Aorta (tissue), 5 donors: ENCODE measurements at places on chromosomes 5 and 9.

DNA sequence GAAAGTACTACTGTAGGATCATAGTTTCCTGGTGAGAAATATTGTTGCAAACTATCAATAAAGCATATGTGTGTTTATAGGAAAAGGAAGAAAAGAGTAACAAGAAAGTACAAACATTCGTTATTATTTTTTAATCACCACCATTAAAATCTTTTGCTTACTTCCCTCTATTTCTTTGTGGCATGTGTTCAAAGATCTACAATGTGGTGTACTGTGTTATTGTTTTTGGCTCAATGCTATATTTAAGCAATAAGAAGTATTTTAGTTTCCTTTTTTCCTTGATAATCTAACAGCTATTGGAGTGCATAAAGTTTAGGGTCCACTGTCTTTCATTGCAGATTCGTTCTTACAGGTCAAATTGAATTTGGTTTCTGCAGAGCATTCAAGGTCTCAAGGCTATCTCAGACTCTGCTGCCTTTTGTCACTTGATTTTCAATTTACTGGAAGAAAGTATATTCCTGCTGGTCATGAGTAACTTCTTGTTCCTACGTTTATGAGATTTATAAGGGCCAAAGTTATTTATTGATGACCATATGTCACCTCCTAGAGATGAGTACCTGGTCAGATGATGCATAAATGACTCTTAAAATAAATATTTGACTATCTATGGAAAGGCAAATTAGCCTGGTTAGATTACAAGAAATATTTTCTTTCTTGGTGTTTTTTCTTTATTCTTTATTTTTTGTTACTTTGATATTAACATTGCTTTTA is 323.0 kb downstream of the TMEM167A start:
- H3K4me3 ChIP-seq, result no peak overlapping the region
- no peak overlapping the region for H3K27ac ChIP-seq
- DNase-seq, result no peak
- H3K4me1 ChIP-seq, result no peaks in the 10 kb centered on the region

DNA sequence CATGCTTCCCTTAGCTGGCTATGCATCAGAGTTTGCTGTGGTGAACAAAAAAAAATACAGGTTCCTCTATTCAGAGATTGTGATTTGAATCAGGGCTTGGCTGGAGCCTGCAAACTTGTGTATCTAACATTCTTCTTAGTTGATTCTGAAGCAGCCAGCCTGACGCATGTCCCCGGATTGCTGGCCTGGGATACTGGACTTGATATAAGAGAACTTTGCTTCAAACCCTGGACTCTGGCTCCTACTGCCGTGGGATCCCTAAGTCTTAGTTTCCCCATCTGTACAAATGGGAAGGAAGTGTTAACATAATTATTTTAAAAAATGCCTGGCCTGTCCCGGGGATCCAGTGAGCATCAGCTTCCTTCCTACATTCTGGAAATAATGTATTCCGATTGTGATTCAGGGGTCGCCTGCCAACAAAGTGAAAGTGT is 292.8 kb downstream of the ARHGEF28 start:
- H3K36me3 ChIP-seq, result no peaks in the 10 kb centered on the region
- H3K4me1 ChIP-seq, result peaks cover 8% of the 10 kb centered on the region
- H3K4me3 ChIP-seq, result no peak overlapping the region
- DNase-seq, result peak; percentile 67

GRCh38 chr5:135094339-135095051 is 60.5 kb upstream of the PITX1 start:
- H3K36me3 ChIP-seq, result no peaks in the 10 kb centered on the region
- no peaks in the 10 kb centered on the region for H3K4me1 ChIP-seq
- H3K4me3 ChIP-seq, result no peak overlapping the region
- DNase-seq, result no peak

- H3K36me3 ChIP-seq, result no peaks in the 10 kb centered on the region
- no peaks in the 10 kb centered on the region for H3K27me3 ChIP-seq
- H3K27ac ChIP-seq, result no peak overlapping the region
- H3K4me1 ChIP-seq, result peaks cover 2% of the 10 kb centered on the region
- DNase-seq, result no peak
- H3K4me3 ChIP-seq, result no peak overlapping the region
These were observed 106.1 kb downstream of the PCSK1 start for GRCh38 chr5:96326902-96327301.

GRCh38 chr5:138517437-138517836 is 25.6 kb downstream of the ETF1 start:
- H3K27ac ChIP-seq, result no peak overlapping the region
- DNase-seq, result no peak
- H3K4me3 ChIP-seq, result no peak overlapping the region
- H3K27me3 ChIP-seq, result no peaks in the 10 kb centered on the region

- no peak overlapping the region for H3K27ac ChIP-seq
- H3K4me1 ChIP-seq, result no peaks in the 10 kb centered on the region
- DNase-seq, result peak; percentile 56
- H3K36me3 ChIP-seq, result no peaks in the 10 kb centered on the region
These were observed 9.3 kb upstream of the WWC1 start for GRCh38 chr5:168282120-168282519.

DNA sequence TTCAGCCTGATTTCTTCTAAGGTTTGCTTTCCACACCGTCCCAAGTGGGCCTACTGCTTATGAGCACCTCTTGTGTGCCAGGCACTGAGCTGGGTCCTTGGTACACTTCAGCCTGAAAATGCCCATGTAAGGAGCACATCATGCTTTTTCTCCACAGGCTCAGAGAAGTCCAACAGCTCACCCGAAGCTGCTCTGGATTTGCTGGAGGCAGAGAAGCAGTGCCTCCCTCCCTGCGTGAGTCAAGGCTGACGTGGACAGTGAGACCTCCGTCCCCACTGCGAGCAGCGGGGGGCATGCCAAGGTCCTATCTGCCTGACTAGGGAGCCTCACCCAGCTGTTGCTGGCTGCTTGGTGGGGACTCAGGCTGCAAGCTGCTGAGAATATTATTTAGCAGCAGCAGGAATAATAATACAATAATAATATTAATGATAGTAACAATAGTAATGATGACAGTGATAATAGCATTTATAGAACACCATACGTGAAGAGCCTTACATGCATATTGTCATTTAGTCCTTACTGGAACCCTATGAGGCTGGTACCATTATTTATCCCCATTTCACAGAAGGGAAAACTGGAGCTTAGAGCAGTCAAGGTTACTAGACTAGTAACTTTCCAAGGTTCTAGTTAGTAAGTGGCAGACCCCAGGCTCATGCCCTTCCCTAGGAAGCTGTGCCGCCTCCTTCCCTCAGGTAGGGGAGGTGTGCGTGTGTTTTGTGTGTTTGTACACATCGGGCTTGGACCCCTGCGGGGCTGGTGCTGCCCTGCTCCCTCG is 194.8 kb downstream of the HSPA4 start:
- H3K4me1 ChIP-seq, result no peaks in the 10 kb centered on the region
- H3K27me3 ChIP-seq, result no peaks in the 10 kb centered on the region
- no peak for DNase-seq
- H3K4me3 ChIP-seq, result no peak overlapping the region
- no peak overlapping the region for H3K27ac ChIP-seq

DNA sequence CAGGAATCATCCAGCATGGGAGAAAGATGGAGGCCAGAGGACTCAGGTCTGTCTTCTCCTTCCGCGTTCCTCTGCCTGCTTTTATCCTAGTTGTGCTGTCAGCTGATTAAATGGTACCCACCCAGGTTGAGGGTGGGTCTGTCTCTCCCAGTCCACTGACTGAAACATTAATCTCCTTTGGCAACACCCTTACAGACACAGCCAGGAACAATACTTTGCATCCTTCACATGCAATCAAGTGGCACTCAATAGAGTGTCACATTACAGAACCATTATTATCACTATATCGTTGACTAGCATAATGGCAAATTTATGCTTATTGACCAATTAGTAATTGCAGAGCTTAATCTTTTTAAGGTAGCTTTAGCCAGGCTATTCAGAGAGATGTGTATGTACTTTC is 64.8 kb downstream of the UNC13B start:
- no peak overlapping the region for H3K27ac ChIP-seq
- no peak overlapping the region for H3K4me3 ChIP-seq
- no peaks in the 10 kb centered on the region for H3K4me1 ChIP-seq
- no peak for DNase-seq

DNA sequence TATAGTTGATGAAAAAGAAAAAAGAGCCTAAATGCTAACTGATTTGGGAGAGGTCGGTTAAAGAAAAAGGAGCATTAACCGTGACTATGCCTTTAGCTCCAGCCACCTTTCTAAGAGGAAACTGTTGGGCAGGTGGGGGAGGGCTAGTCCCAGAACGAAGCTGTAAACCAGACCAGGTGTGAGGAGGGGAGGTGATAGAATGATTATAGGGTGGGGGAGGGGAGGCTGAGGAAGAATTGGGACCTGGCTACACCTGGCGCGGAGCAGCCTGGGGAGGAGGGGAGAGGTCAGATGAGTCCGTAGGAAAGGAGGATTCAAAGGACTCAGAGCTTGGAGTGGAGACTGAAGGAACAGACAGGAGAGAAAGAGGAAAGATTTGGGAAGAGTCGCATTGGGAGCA is 73.4 kb downstream of the PHAX start:
- H3K4me3 ChIP-seq, result no peak overlapping the region
- H3K27ac ChIP-seq, result no peak overlapping the region
- H3K36me3 ChIP-seq, result no peaks in the 10 kb centered on the region
- DNase-seq, result no peak

DNA sequence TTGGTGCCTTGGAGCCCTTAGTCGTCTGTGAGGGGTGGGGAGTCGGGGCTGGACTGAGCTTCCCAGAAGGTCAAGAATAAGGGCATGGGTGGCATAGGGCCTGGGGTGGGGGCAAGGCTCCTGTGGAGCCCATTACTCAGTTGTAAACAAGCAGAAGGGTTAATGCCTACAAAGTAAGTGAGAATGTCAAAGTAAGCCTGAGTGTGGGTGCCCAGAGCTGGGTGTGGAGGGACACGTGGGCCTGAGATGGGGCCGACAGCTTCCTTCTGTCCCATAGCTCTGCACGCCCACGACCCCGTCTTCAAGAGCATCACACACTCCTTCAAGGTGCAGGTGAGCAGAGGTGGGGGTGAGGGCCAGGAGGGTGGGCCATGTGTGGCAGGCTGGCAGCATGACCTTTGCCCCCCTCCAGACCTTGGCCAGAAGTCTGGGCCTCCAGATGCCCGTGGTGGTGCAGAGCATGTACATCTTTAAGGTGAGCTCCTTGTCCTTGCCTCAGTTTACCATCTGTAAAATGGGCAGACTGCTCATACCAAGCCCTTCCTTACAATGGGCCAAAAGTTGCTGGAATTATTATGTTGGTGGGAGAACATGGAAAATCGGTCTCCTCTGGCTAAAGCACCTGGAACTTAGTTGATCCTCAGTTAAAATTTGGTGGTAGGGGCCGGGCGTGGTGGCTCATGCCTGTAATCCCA is 11.1 kb downstream of the DOLK start:
- no peak overlapping the region for H3K27ac ChIP-seq
- peak; percentile 34 for DNase-seq
- no peaks in the 10 kb centered on the region for H3K36me3 ChIP-seq

DNA sequence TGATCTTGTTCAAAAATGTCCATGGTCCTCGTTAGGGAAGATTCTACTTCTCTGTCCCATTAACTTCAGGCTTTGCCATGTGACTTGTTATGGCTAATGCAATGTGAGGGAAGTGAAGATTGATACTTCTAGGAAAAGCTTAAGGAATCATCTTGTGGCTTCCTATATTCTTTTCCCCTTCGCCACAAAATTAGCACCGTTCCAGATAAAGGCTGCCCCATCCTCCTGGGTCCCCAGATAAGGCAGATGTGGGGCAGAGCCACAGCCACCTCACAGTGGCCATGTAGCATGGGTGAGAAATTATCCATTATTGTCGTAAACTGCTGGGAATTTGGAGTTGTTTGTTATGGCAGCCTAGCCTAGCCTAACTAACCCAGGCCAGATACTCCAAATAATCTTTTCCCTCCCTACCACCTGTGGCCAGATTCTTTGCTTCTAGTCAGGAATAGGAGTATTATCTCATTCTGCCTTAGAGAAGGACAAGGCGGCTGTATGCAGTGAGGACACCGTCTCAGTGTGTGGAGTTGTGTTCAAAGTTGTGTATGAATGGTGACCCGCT is 31.9 kb upstream of the BOD1 start:
- DNase-seq, result no peak
- no peak overlapping the region for H3K4me3 ChIP-seq
- H3K36me3 ChIP-seq, result no peaks in the 10 kb centered on the region
- H3K4me1 ChIP-seq, result no peaks in the 10 kb centered on the region
- no peak overlapping the region for H3K27ac ChIP-seq
- H3K27me3 ChIP-seq, result no peaks in the 10 kb centered on the region

DNA sequence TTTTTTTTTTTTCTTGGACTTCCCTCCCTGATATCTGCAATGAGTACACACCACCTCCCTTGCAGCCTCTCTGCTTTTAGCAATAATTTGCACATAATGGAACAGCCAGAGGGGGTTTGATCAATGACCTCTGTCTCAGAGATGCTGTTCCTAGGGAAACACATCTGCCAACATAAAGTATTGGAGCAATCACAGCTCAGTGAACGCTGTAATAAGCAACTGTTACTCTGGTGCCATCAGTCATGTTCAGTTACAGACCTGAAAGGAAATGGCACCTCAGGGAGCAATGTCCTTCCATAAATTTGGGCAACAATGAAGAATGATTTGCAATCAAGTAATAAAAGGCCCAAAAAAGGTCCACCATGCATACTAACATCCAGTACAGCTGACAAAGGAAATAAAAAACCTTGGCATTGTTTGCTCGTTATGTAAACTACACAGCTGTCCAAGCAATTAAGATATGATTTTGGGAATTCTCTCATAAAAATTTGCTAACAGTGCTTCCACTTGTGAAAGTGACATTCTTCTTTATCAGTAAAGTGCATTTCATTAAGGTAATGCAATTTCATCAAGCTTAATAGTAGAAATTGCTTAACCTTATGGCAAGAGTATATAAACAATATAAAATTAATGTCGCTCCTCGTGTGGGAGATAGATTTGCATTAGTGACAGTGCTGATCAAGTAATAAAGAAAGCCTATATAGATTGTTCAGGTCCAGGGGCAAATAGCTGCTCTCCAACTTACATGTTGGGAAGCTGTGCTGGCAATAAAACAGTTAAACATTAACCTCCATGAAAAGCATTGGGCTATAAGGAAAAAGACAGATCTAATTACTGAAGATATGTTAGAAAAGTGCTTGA is 167.8 kb downstream of the RASEF start:
- H3K27ac ChIP-seq, result no peak overlapping the region
- no peaks in the 10 kb centered on the region for H3K36me3 ChIP-seq
- H3K4me1 ChIP-seq, result no peaks in the 10 kb centered on the region

- H3K4me1 ChIP-seq, result no peaks in the 10 kb centered on the region
- H3K4me3 ChIP-seq, result no peak overlapping the region
- DNase-seq, result no peak
- no peaks in the 10 kb centered on the region for H3K36me3 ChIP-seq
- no peak overlapping the region for H3K27ac ChIP-seq
These were observed 2.9 kb downstream of the STK10 start for GRCh38 chr5:172185096-172185461.

- no peaks in the 10 kb centered on the region for H3K36me3 ChIP-seq
- H3K4me3 ChIP-seq, result no peak overlapping the region
These were observed 108.5 kb downstream of the MACIR start for GRCh38 chr5:103366918-103367549.

- no peaks in the 10 kb centered on the region for H3K27me3 ChIP-seq
- no peaks in the 10 kb centered on the region for H3K4me1 ChIP-seq
- no peak overlapping the region for H3K4me3 ChIP-seq
- H3K27ac ChIP-seq, result no peak overlapping the region
These were observed 194.1 kb downstream of the DCP2 start for GRCh38 chr5:113170707-113171106.
